Sciatic nerve (tissue), 2 donors: ENCODE measurements at places on chromosomes 7 and 10. TPM values are rescaled to one million over a fixed set of nuclear protein-coding genes. Genes with fewer than 3 reads are reported as not detected.

Gene AGBL3
- total RNA-seq: 5.3 TPM

DNA sequence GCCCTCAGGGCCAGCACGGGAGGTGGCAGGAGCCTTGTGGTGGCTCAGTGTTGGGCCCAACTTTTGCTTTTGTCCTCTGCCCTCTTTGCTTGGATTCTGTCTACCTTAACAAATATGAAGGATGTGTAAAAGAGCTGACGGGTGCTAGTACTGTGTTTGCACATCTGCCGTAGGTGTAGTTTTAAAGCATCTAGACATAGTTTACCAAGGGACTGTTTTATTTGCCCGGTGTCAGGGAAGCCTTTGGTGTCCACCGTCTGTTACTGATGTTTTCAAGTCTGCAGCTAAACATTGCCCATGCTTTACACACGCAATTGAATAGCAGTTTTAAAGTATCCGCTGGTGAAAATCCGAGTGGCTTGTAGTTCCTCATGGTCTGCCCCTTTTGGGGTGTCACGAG lies 87.8 kb downstream of the DYNC2I1 start:
- DNase-seq: no peak

Gene GNG11
- 26.3 TPM for total RNA-seq

Gene ZNF680
- total RNA-seq: 29.6 TPM

- DNase-seq: peak; percentile 54
Measured at GRCh38 chr7:94395141-94396036, 694 bp downstream of the COL1A2 start.

GRCh38 chr10:12727832-12728215 lies 273.7 kb downstream of the CCDC3 start:
- no peak for DNase-seq

DNA sequence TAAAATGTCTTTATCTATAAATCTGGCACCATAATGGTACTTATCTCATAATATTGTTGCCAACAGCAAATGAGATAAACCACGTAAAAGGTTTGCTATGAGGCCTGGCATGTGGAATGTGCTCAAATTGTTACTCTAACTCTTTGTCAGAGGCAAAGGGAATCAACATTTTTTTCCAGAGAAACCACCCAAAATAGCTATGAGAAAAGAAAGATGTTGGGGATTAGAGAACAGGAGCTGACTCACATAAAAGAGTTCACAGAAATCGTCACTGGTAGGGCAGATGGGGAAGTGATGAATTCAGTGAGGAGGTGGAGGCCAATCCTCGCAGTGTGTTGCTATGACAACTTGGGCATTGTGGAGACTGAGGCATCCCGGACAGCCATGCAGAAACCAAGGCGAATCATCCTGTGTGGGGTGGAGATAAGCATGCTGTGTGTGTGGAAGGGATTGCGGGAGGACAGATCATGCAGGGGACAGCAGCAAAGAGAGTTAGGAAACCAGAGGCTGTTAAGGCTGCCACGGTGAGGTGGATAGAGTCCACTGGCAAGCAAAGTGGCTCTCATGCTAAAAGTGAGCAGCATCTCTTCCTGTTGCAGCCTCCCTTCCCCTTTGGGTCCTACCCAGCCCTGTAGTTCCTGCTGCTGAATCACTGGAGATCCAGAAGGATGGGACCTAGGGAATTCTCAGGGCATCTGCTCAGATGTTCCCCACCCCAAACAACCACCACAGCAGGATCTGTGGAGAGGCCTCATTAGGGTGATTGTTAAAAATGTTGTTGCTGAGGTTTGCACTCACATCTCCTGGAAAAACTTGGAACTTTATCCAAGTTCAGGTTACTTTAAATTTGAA lies 103.9 kb downstream of the CUBN start:
- no peak for DNase-seq
